Astrocyte (in vitro differentiated cells and primary cell): ENCODE measurements at places on chromosomes 11 and 22. TPM values are rescaled to one million over a fixed set of nuclear protein-coding genes. Genes with fewer than 3 reads are reported as not detected.

The PKDREJ gene
- not detected in 2 replicates for total RNA-seq

The TTLL8 gene
- total RNA-seq: not detected in 2 replicates

The CCND1 gene
- total RNA-seq: 248 and 482 TPM in 2 replicates

The KCNJ11 gene
- total RNA-seq: 0.43 TPM in 1 of 2 replicates, not detected in the other

The CADM1 gene
- 414 and 491 TPM in 2 replicates for total RNA-seq

The GUCY1A2 gene
- total RNA-seq: 17.8 and 18.1 TPM in 2 replicates

The TCIRG1 gene
- total RNA-seq: 55.1 and 56.5 TPM in 2 replicates

The ELFN2 gene
- total RNA-seq: 2.8 and 3.0 TPM in 2 replicates

The TECTA gene
- total RNA-seq: 0.84 and 0.91 TPM in 2 replicates

The SEZ6L gene
- total RNA-seq: 2.2 and 2.3 TPM in 2 replicates

DNA sequence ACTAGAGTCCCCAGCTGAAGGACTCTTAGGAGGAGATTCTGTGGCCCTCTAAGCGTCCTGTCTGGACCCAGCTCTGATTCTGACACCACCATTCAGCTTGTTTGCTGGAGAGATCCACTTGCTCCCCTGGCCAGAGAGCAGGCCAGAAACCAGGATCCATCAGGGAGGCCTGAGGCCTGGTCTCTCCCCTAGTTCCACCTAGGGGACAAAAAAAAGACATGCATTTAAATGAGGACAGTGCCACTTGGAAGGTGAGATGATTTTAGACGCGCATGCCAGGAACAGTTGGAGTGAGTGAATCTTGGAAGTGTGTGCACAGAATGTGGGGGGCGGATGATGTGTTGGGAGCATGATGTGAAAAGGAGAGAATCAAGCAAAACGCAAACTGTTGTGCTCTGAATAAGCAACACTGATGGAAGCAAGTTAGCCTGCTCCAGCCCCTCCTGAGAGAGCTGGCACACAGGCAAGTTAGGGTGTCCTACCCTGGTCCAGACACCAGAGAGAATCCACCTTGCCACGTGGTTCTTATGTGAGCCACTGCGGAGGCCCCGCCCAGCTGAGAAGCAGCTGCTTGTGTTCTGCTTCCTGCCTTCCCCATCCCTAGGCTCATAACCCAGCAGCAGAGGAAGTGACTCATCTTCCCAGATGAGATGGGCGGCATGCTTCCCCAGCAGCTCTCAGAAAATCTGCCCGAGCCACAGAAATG, 8.0 kb upstream of the SLCO2B1 start:
- H3K27ac ChIP-seq: no peak overlapping the region
- H3K4me3 ChIP-seq: no peak overlapping the region
- DNase-seq: peak; percentile 90
- H3K4me1 ChIP-seq: peaks cover 8% of the 10 kb centered on the region
- H3K27me3 ChIP-seq: peaks cover 7% of the 10 kb centered on the region

DNA sequence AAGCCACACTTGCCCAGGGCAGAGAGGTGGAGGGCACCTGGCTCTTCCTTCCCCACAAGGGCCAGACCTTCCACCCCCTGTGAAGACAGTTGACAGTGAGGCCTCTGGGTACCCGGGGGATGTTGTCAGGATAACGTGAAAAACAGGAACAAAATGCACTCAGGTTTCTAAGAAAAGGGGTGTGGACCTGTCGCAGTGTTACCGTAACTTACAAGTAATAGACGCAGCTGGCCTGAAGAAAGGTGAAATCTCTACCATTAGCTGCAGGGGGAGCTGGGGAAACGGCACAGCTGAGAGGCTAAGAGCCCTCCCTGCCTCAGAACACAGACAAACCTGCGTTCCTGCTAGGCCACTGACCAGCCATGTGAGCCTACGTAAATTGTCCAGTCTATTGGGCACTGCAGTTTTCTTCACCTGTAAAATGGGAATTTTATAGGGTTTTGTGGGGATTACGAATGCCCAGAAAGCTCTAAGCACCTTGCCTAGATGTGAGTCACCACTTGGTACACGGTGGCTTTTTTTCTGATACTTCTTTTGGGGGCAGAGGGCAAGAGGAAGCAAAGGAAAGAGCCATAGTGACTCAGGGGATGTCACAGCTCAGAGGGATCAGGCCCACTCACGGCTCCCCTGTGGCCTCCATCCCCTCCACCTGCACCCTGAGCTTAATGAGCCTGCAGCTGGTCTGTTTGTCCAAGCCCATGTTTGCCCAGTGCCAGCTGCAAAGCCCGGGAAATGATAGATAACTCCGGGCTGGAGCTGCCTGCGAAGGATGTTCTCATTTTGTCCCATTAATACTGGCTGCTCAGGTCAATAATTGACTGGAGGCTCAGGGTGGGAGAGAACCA, 18.4 kb upstream of the CABP7 start:
- H3K27me3 ChIP-seq: no peaks in the 10 kb centered on the region
- H3K4me3 ChIP-seq: no peak overlapping the region
- H3K36me3 ChIP-seq: peaks cover 3% of the 10 kb centered on the region
- no peak overlapping the region for H3K27ac ChIP-seq
- H3K4me1 ChIP-seq: peaks cover 33% of the 10 kb centered on the region
- peak; percentile 23 for DNase-seq

DNA sequence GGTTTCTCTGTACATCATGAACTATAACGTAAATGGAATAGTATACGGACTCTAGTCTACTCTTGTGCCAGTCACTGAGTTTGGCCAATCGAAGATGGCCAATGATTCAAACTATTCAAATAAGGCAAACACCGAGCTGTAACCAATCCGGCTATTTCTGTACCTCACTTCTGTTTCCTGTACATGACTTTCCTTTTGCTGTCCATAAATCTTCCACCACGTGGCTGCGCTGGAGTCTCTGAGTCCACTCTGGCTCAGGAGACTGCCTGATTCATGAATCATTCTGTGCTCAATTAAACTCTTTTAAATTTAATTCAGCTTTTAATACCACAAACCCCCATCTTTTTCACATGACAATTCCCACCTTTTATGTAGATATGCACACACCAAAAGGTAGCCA, 1.5 kb upstream of the JAML start:
- H3K4me3 ChIP-seq: no peak overlapping the region
- no peaks in the 10 kb centered on the region for H3K4me1 ChIP-seq
- peak; percentile 4 for DNase-seq
- no peak overlapping the region for H3K27ac ChIP-seq
- H3K27me3 ChIP-seq: peaks cover 6% of the 10 kb centered on the region

DNA sequence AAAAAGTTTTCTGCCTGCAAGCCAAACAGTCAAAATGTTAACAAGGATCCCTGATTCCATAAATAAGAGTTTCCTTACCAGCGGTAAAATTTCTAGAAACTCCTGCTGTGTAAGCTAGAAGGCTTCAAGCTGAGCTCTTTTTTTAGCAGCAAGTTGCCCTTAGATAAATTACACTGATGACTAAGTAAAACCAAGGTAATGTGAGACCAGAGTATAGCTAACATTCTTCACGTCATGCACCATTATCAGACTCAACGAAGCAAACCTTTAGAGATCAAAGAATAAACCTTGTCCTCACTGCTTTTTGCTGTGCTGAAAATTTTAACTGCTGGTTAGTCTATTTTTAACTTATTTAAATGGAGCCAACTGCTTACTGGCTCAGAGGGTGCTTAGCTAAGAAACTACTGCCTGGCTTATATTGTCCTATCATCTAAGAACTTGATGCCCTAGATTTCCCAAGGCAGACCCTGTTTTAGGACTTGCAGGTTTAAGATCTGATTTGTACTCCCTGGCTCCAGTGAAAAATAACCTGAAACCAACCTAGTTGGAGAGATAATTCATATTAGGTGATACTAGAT, 900.7 kb downstream of the JRKL start:
- H3K27me3 ChIP-seq: no peaks in the 10 kb centered on the region
- no peaks in the 10 kb centered on the region for H3K4me1 ChIP-seq
- peak; percentile 6 for DNase-seq
- H3K36me3 ChIP-seq: no peaks in the 10 kb centered on the region
- H3K4me3 ChIP-seq: no peak overlapping the region

GRCh38 chr11:20327377-20327935, 36.1 kb upstream of the HTATIP2 start:
- H3K4me3 ChIP-seq: no peak overlapping the region
- H3K27me3 ChIP-seq: peaks cover under 1% of the 10 kb centered on the region
- no peak for DNase-seq
- H3K36me3 ChIP-seq: no peaks in the 10 kb centered on the region
- H3K4me1 ChIP-seq: no peaks in the 10 kb centered on the region
- H3K27ac ChIP-seq: no peak overlapping the region

DNA sequence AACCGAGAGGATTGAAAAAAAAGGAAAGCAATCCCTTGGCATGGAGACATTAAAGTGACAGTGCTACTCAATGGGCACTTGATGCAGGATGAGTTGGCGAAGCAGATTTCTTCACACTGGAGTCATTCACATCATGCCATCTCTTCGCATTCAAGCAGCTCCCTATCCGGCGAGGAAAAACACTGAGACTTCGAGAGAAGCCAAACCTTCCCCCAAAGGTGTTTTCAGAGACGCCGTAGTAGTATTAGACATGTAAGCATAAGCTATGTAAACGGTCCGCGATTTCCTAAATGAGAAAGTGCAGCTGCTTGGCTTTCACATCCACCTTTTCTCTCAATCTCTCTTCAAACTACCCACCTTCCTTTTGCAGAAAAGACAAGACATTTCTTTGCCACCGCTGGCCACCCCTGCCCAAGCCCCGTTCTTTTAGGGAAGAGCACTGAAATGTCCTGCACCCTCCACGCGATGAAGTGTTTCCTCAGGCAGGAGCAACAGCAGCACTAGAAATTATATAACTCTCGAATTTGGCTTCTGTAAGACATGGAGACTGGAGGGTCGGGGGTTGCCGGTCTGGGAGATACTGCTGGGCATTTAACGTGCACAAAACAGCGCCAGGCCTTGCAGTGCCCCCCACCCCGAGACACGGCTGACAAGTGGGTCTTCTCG, at the start of gene DLG2:
Gene DLG2, minus strand, starts transcription at position 13 of the 666 bp plus-strand sequence.
- H3K27ac ChIP-seq: peak within 1 kb of the TSS; percentile 75
- DNase-seq: peak; percentile 18
- H3K36me3 ChIP-seq: no peaks in the 10 kb centered on the region

GRCh38 chr11:125398994-125399640, 96.9 kb downstream of the FEZ1 start:
- no peaks in the 10 kb centered on the region for H3K36me3 ChIP-seq
- H3K4me3 ChIP-seq: no peak overlapping the region
- H3K27ac ChIP-seq: no peak overlapping the region
- H3K27me3 ChIP-seq: no peaks in the 10 kb centered on the region
- H3K4me1 ChIP-seq: peaks cover 9% of the 10 kb centered on the region

- H3K27me3 ChIP-seq: peaks cover 4% of the 10 kb centered on the region
- H3K4me3 ChIP-seq: no peak overlapping the region
- DNase-seq: no peak
- no peak overlapping the region for H3K27ac ChIP-seq
- no peaks in the 10 kb centered on the region for H3K36me3 ChIP-seq
These were observed 19.3 kb downstream of the MTFP1 start for GRCh38 chr22:30444632-30445437.

DNA sequence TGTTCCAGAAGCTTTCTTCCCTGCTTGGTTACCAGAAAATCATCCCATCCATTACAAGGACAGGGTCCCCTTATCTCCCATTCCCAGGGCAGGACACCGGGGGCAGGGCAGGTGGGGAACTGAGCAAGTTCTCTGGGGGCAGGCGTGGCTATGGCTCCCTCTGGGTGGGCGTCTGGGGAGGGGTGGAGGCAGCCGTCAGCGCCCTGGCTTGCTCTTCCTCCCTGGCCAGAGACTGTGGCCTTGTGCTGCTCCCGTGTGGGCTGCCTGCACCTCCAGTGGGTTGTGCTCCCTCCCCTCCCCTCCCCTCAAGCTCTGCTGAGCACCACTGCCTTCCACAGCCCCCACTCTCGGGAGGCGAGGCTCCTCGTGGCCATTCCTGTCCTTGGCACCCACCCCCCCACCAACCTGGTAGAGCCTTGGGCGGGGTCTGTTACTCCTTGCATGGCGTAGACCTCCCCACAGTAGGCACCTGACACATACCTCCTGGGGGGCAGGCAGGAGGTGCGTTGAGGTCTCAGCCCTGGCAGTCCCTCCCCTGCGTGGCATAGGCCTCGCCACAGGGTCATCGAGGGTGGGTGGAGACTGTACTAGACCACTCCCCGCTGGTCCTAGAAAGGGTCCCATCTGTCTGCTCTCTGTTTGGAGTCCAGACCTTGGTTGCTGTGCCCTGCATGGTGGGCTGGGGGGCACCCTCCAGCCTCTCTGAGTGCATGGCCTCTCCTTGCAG, 24.2 kb upstream of the PPP6R3 start:
- H3K27me3 ChIP-seq: no peaks in the 10 kb centered on the region
- H3K36me3 ChIP-seq: no peaks in the 10 kb centered on the region
- H3K4me3 ChIP-seq: no peak overlapping the region
- H3K27ac ChIP-seq: no peak overlapping the region
- no peak for DNase-seq

GRCh38 chr22:44685384-44686056, 16.5 kb upstream of the PRR5 start:
- no peaks in the 10 kb centered on the region for H3K27me3 ChIP-seq
- peaks cover 21% of the 10 kb centered on the region for H3K4me1 ChIP-seq

DNA sequence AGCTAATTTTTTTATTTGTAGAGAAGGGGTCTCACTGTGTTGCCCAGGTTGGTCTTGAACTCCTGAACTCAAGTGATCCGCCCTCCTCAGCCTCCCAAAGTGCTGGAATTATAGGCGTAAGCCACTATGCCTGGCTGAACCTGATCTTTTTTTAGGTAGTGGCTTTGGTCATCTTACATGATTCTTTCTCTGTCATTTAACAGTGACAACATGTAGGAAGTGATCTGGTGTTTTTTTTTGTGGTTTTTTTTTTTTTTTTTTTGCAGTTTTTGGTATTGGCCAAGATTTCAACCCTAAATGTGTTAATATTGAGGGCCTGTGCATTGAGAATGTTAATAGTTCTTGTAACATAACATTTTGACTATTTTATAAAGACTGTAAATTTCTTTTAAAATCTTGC, 8.0 kb upstream of the FERMT3 start:
- H3K4me3 ChIP-seq: no peak overlapping the region
- H3K27ac ChIP-seq: no peak overlapping the region
- no peaks in the 10 kb centered on the region for H3K4me1 ChIP-seq
- DNase-seq: no peak
- peaks cover 73% of the 10 kb centered on the region for H3K36me3 ChIP-seq

GRCh38 chr11:119607726-119608125, 121.3 kb downstream of the NECTIN1 start:
- H3K27me3 ChIP-seq: peaks cover 20% of the 10 kb centered on the region
- no peak for DNase-seq
- H3K27ac ChIP-seq: no peak overlapping the region
- H3K36me3 ChIP-seq: no peaks in the 10 kb centered on the region
- H3K4me3 ChIP-seq: no peak overlapping the region

GRCh38 chr11:11217929-11218628, 135.0 kb downstream of the CSNK2A3 start:
- no peaks in the 10 kb centered on the region for H3K4me1 ChIP-seq
- no peak overlapping the region for H3K27ac ChIP-seq
- no peak overlapping the region for H3K4me3 ChIP-seq
- peaks cover 9% of the 10 kb centered on the region for H3K27me3 ChIP-seq

- H3K36me3 ChIP-seq: no peaks in the 10 kb centered on the region
- no peak for DNase-seq
- H3K27ac ChIP-seq: no peak overlapping the region
- H3K27me3 ChIP-seq: peaks cover 77% of the 10 kb centered on the region
- no peaks in the 10 kb centered on the region for H3K4me1 ChIP-seq
These were observed 1.5 kb downstream of the ADAMTS8 start for GRCh38 chr11:130426837-130427341.

GRCh38 chr11:108929241-108929640, 264.4 kb downstream of the DDX10 start:
- H3K27me3 ChIP-seq: no peaks in the 10 kb centered on the region
- H3K4me1 ChIP-seq: peaks cover 58% of the 10 kb centered on the region
- peak overlapping the region; percentile 84 for H3K27ac ChIP-seq
- peak; percentile 98 for DNase-seq

- no peak overlapping the region for H3K27ac ChIP-seq
- no peaks in the 10 kb centered on the region for H3K27me3 ChIP-seq
- no peak for DNase-seq
- H3K4me3 ChIP-seq: no peak overlapping the region
These were observed 2.9 kb downstream of the AMBRA1 start for GRCh38 chr11:46590740-46591605.
